ENCODE measurements at places on chromosomes 7 and 10.

- DNase-seq = no peak
Observed at GRCh38 chr7:131225619-131226513, 101.8 kb upstream of the MKLN1 start.

- DNase-seq = no peak
Observed at GRCh38 chr10:77970869-77971803, 44.6 kb upstream of the DLG5 start.

GRCh38 chr10:99497343-99498025 lies 35.3 kb upstream of the NKX2-3 start:
- DNase-seq = no peak

GRCh38 chr10:62057359-62057758 lies 155.9 kb downstream of the ARID5B start:
- no peak for DNase-seq

- DNase-seq = no peak
Observed at GRCh38 chr7:66630531-66630930, 1.9 kb downstream of the KCTD7 start.
